ENCODE measurements at places on chromosomes 2 and 18.

- no peak for DNase-seq
These were observed 11.8 kb upstream of the ROCK1 start for GRCh38 chr18:21123290-21123926.

GRCh38 chr2:170878066-170878465 lies 51.0 kb upstream of the GORASP2 start:
- no peak for DNase-seq

- no peak for DNase-seq
These were observed 9.0 kb downstream of the PRKAG3 start for GRCh38 chr2:218822622-218823021.

DNA sequence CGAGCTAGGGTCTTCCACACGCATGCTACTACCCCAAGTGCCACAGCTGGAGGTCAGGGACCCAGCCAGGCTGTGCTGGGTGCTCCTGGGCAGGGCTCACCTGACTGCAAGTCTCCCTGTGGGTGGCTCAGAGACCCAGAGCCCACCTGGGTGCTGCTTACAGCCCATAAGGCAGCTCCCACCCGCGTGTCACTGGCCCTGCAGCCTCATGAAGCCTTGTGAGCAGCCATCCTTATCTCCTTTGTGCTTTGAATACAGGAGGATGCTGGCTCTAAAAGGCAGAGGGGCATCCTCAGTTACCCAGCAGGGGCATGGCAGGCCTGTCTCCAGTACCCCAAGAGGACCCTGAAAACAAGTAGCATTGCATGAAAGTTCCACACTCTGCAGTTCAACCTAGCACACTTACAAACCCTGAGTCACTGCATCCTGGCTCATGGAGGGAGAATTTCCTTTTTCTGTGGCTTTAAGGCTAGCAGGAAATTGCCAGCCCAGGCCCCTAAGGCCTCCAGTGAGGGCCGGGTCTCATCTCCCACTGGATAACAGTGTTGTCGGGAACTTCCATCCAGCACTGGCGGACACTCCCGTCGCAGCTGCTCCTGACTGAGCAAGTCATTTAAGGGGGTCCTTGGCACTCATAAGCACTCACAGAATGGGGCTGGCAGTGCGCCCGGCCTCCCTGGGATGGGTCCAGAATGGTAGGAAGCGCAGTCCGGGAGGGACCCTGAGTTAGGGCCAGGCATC lies 137.1 kb downstream of the RPIA start:
- no peak for DNase-seq

- DNase-seq, result no peak
These were observed 32.6 kb downstream of the GALM start for GRCh38 chr2:38698467-38699003.

Data from GDM1 (cell line).